Stimulated activated CD8-positive, alpha-beta memory T cell treated with anti-CD3 and anti-CD28 coated beads, Interleukin-15, amount 100 ng/mL, for 4 hours (primary cell): ENCODE measurements at places on chromosomes 16 and 17.

DNA sequence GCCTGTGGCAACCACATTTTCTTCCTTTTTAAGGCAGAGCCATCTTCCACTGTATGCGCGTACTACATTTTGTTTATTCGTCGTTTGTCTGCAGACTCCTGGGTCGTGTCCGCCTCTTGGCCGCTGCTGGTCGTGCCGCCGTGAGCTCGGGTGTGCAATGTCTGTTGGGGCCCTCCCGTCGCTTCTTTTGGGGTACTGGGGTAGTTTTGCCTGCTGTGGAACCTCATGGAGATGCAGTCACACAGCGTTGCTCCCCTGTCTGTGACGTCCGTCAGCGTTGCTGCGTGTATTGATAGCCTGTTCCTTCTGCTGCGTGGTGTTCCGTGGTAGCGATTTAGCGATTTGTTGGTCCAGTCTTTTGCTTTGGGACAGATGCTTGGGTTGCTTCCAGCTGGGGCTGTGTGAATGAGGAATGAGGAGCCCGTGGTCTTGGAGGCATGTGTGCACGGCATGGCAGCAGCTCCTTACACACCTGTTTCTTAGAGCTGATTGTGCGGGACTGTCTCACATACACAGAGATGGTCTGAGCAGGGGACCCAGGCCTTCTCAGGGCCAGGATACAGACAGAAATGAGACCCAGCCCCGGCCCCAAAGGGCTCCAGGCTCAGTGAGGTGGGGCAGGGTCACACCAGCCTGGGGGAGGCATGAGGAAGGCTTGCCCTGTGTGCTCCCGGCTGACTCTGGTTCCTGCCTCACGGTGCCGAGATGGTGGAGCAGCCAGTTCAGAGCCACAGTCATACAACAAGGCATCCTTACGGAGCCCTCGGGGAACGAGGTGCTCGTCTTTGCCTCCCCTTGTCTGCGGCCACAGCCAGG lies 78.4 kb upstream of the GSE1 start:
- DNase-seq: no peak

DNA sequence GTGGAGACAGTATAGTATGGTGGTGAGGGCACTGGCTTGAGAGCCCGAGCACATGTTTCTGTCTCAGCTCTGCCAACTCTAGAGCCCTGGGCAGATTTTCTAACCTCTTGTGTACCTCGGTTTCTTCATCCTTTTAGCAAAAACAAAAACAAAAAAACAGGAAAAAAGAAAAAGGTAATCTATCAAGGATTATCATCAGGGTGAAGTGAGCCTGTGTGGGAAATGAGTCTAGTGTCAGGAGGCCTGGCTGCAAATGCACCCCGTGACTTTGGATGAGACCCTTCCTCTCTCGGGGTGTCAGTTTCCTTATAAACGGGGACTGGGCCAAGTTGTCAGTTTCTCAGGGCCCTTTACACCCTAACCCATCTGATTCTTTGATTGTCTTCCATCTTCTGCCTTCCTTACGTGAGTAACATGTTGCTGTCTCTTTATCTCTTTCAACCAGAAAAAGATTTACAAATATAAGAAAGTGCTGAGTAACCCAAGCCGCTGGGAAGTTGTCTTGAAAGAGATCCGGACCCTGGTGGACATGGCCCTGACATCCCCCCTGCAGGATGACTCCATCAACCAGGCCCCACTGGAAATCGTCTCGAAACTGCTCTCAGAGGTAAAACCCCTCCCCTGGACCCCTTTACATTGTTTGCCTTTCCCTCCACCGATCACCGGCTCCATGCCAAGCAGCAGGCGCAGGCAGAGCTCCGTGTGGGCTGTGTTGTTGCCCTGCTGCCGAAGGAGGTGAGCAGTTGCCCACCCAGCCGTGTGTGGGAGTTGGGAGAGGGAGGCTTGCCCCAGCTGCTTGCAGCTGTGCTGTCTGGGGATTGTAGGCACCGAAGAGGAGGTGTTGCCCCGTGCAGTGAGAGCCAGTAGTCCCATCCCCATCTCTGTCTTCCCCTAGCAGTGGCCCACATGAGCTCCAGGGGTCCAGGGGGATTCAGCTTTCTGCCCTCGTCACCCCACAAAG lies 127.1 kb upstream of the PLCG2 start:
- no peak for DNase-seq

- DNase-seq: no peak
These were observed 9.9 kb downstream of the SLC5A10 start for GRCh38 chr17:18961634-18962493.

DNA sequence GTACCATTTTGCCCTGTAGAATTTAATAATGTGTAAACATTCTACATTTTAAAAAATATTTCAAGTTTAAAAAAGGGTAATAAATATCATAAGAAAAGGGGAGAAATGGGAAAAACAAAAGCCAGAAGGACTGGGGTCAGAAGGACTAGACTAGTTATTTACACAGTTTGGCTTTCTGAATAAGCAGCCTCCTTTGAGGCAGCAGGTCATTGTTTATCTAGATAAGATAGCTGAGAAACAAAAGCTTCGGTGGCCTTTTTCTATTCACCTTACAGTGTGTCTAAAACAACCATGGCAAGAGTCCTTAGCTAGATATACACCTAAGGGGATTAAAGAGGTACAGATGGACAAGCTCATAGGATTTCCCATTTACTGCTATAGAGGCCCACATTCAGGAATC lies 396.5 kb upstream of the PMFBP1 start:
- no peak for DNase-seq

DNA sequence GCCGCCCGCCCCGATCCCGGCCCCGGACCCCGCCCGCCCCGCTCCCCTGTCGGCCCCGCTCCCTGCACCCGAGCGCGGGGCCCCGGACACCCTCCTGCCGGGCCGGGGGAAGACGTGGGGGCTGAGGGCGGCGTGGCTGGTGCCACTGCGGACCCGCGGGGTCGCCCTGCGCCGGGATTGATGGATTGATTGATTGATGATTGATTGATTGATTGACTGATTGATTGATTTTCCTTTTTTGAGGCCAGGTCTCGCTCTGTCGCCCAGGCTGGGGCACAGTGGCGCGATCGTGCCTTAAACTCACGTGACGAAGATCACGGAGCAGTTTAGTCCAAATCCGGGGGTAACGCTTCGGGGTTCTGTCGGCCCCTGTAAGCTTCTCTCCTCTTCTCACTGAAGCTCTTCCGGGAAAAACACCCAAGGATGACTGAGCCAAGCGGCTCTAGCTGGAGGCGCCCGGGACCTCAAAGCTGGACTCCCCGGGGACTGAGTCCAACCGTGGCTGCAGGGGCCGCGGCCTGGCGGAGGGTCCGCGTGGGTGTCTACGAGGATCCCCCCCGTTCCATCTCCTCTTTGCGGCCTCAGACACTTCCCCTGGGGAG lies 40.2 kb upstream of the BHLHA9 start:
- no peak for DNase-seq

GRCh38 chr17:1580979-1581676 lies 18.5 kb upstream of the PITPNA start:
- DNase-seq: no peak

- no peak for DNase-seq
These were observed 128.8 kb downstream of the CYB561 start for GRCh38 chr17:63317166-63317840.

- DNase-seq: no peak
These were observed 56.7 kb downstream of the SKAP1 start for GRCh38 chr17:48373130-48373830.

- DNase-seq: no peak
These were observed 234.5 kb upstream of the MYOCD start for GRCh38 chr17:12431188-12431587.

DNA sequence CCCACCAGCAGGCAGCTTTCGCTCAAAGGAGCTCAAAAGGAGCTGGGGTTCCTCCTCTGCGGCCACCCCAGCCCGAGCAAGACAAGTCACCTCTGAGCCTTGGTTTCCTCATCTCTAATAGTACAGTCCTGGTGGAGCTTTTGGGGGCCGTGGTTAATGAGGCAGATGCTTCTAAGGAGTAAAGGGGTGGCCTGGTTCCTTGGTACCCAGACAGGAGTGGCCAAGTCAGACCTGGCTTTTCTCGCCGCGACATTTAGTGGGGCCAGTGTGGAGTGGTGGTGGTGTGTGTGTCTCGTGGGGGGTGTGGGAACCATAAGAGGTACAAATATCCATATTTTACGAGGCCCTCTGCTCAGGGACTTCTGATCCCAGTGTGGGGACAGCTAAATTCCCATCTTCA lies 6.7 kb downstream of the FOXF1 start:
- DNase-seq: no peak

- DNase-seq: no peak
These were observed 114.9 kb upstream of the CACNG5 start for GRCh38 chr17:66720027-66720426.

- no peak for DNase-seq
These were observed 11.0 kb upstream of the OSGIN1 start for GRCh38 chr16:83942074-83942473.

- DNase-seq: no peak
These were observed 189.7 kb upstream of the SDK2 start for GRCh38 chr17:73833775-73834488.

GRCh38 chr17:82400206-82400605 lies 17.9 kb upstream of the HEXD start:
- no peak for DNase-seq

DNA sequence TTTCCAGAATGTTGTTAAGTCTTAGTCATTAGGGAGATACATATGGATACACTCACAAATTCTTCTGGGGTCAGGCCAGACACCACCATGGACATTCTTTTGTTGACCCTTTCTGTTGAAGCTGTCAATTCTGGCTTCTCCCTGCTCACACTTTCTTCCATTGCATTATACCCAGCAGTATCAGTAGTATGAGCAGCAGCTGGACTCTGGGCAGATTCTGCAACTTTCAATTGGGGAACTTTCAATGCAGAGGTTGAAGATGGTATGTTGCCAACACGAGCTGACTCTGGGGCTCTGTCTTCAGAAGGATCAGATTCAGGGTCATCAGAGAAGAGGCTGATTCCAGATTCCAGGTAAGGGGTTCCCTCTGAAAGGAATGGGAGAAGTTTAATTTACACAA lies 45.8 kb downstream of the RND2 start:
- DNase-seq: no peak

DNA sequence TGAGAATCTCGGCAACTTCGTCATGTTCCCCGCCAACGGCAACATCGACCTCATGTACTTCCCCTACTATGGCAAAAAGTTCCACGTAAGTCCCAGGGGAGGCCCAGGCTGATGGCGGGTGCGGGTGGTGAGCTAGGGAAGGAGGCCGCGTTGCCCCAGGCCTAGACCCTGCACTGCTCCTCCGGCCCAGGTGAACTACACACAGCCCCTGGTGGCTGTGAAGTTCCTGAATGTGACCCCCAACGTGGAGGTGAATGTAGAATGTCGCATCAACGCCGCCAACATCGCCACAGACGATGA lies 4.8 kb downstream of the ATP1B2 start:
- no peak for DNase-seq

DNA sequence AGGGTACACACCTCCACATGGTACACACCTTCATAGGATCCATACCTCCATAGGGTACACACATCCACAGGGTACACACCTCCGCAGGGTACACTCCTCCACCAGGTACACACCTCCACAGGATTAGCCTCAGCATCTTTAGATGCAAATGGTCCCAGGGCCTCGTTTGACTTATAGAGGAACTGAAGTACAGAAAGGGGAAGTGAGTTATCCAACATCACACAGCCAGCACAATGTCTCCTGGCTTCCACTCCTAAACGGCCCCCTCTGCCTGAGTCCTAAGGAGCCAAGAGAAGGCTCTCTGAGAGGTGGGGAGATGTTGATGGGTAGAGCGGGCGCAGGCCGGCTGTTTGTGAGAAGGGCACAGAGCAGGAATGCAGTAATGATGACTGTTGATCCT lies 12.0 kb downstream of the FOXN1 start:
- no peak for DNase-seq

DNA sequence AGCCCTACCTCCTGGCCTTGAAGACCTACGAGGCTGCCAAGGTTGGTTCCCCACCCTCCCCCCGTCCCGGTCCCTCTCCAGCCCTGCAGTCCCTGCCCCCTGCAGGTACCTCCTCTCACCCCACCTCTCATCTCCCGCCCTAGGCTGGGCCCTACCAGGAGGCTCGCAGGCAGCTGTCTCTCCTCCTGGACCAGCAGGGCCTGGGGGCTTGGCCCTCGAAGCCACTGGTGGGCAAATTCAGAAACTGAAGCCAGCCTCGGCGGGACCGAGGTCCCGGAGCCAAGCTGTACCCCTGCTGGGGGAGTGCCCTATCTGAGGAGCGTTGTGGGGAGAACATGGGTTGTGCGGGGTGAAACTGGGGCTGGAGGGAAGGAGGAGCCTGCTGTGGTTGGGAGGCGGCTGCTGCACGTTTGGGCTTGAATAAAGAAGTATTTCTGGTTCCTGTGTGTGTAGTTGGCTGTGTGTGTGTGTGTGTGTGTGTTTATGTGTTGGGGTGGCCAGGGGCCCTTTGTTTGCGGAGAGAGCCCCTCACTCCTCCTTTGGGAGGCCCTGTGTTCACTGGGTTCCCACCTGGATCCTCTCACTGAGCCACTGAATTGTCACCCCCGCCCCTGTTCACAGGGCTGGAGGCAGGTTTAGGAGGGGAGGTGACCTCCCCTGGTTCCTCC lies 5.9 kb downstream of the ADAD2 start:
- DNase-seq: no peak

DNA sequence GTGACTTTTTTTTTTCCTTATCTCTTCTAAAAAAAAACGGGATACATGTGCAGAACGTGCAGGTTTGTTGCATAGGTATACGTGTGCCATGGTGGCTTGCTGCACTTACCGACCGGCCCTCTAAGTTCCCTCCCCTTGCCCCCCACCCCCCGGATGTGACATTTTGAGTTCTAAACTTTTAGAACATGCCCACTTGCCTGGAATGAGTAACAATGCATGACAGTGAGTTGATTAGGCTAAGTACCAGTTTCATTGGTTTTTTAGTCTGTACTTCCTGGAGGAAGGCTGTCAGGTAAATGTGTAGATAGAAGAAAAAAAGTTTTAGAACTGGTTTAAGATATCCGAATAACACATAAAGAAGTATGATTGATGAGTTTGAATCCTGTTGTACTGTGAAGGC lies 4.0 kb downstream of the BPTF start:
- DNase-seq: no peak

GRCh38 chr17:62727916-62728672 lies 80.0 kb downstream of the MARCHF10 start:
- no peak for DNase-seq

GRCh38 chr17:29238133-29238850 lies 8.4 kb upstream of the CRYBA1 start:
- no peak for DNase-seq

- DNase-seq: no peak
These were observed 16.3 kb downstream of the HS3ST4 start for GRCh38 chr16:25707982-25708583.

- DNase-seq: no peak
These were observed 22.5 kb downstream of the SPG7 start for GRCh38 chr16:89530401-89531381.

- no peak for DNase-seq
These were observed 8.8 kb upstream of the KRT31 start for GRCh38 chr17:41406205-41406604.
